ENCODE measurements at places on chromosomes 16 and 17. TPM values are rescaled to one million over a fixed set of nuclear protein-coding genes. Genes with fewer than 3 reads are reported as not detected.

Gene CLEC18C
- polyA plus RNA-seq, result 63.6 TPM

Gene MLST8
- 39.7 TPM for polyA plus RNA-seq

Gene CTRB2
- polyA plus RNA-seq, result not detected

Gene PGAP3
- 38.1 TPM for polyA plus RNA-seq

Gene ZNF287
- polyA plus RNA-seq, result 10.7 TPM
